ENCODE measurements at places on chromosomes 5 and 9. TPM values are rescaled to one million over a fixed set of nuclear protein-coding genes. Genes with fewer than 3 reads are reported as not detected.

Gene RASEF
- total RNA-seq = not detected

Gene FLT4
- 0.25 TPM for total RNA-seq

Gene ZDHHC11B
- total RNA-seq = 0.87 TPM

Gene NAIP
- total RNA-seq = 3.5 TPM

Gene OGN
- 0.17 TPM for total RNA-seq

Gene VCAN
- 0.12 TPM for total RNA-seq

Gene MAMDC4
- 14.4 TPM for total RNA-seq

Gene MARCHF6
- 93.6 TPM for total RNA-seq

Gene SPINK4
- total RNA-seq = not detected

Gene ANGPTL2
- not detected for total RNA-seq

Gene PDGFRB
- 3.6 TPM for total RNA-seq

Gene TMEM215
- total RNA-seq = not detected

Gene CORO2A
- 8.2 TPM for total RNA-seq

Gene ST6GALNAC4
- total RNA-seq = 16.8 TPM

Gene GDNF
- not detected for total RNA-seq

Gene SLC38A9
- total RNA-seq = 26.6 TPM

Gene INSYN2B
- total RNA-seq = not detected

Gene SLC34A3
- total RNA-seq = not detected

Gene BTNL8
- total RNA-seq = not detected

Gene BARHL1
- total RNA-seq = not detected

Gene F2RL2
- not detected for total RNA-seq

Gene TAF11L5
- not detected for total RNA-seq

Gene FAM78A
- total RNA-seq = 118 TPM

Gene KCNV2
- not detected for total RNA-seq

Gene ACSL6
- total RNA-seq = 26.5 TPM

Gene GTF2H2
- 14.3 TPM for total RNA-seq

Gene ACTBL2
- total RNA-seq = not detected

Gene C5orf58
- not detected for total RNA-seq

Gene GRXCR2
- not detected for total RNA-seq

Gene ALDH1A1
- not detected for total RNA-seq

Gene TMEM174
- total RNA-seq = not detected

Gene FOXD4L5
- total RNA-seq = 0.21 TPM

Gene DNAI1
- not detected for total RNA-seq

Gene LRRC19
- total RNA-seq = not detected

Gene LECT2
- total RNA-seq = not detected

Gene FOXD4
- total RNA-seq = 0.92 TPM

Gene PFN3
- not detected for total RNA-seq

Gene IRGM
- 1.7 TPM for total RNA-seq

Gene CCNJL
- total RNA-seq = not detected

Gene GRM6
- total RNA-seq = not detected

Gene SPINK5
- not detected for total RNA-seq

Gene HTR1A
- total RNA-seq = not detected

Gene CNTNAP3
- total RNA-seq = not detected

Gene P4HA2
- 2.5 TPM for total RNA-seq

Gene MSX2
- not detected for total RNA-seq

Gene FOXD4L4
- 0.37 TPM for total RNA-seq

Gene SLCO4C1
- 0.25 TPM for total RNA-seq

Gene LVRN
- not detected for total RNA-seq

Gene PIP5KL1
- total RNA-seq = 2.5 TPM

Gene SOWAHA
- not detected for total RNA-seq

Gene PCDHB8
- not detected for total RNA-seq

Measured in activated CD4-positive, alpha-beta T cell treated with anti-CD3 and anti-CD28 coated beads, Interleukin-2, amount 10 ng/mL, durations not matched to agents 7 days and 5 days (primary cell).